HCT116 (cell line): ENCODE measurements at places on chromosomes 7 and 10.

- DNase-seq = no peak
These were observed 100.6 kb downstream of the LRRC4 start for GRCh38 chr7:127930341-127931328.

DNA sequence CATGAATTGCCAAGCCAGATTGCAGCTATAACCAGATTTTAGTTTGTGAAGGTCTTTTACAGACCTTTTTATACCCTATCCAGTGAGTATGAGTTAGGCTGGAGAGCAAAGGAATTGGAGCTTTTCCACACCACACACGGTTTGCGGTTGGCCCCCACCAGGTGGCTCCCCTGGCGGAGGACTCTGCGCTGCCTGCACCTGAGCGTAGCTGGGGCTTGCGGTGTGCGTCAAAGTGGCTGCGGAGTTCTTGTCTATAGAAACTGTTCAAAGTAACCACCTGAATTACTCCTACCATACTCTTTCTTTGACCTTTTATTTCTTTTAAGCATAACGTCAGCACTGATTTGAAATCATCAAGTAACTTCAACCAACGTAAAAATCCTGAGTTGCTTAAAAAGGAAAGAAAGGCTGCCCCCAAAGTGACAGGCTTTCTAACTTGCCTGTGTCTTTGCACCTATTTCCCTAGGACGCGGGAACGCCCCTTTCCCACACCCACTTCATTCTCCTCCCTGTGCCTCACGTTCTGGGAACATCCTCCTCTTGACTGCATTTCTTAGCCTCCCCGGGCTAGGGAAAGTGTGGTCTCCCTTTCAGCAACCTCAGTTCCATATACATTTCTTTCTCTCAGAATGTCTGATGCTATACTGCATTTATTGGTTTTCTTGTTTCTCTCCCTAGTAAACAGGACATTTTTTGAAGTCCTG is 47.6 kb upstream of the TMEM72 start:
- no peak for DNase-seq

- DNase-seq = no peak
These were observed 188.4 kb downstream of the PPP1R17 start for GRCh38 chr7:31875424-31875823.

GRCh38 chr7:104552102-104552501 is 223.7 kb downstream of the LHFPL3 start:
- peak; percentile 2 for DNase-seq

DNA sequence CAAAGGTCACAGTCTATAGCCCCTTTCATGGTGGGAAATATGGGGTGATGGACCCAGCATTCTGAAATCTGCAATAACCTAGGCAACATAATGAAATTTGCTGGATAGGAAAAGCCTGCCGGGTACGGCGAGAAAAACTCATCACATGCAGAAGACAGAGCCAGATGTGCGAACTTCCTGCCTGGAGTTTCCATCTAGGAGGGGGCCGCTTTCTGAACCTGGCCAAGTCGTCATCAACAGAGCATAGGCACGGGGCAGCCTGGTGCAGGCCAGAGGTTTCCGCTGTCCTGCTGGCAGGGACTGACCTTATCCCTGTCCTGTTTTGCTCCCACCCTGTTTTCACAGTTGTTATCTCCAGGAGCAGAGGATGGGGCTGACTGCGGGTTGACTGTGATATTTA is 27.4 kb downstream of the CCDC3 start:
- DNase-seq = no peak
